Cerebellum (tissue), 4 donors: ENCODE measurements at places on chromosomes 5 and 9. TPM values are rescaled to one million over a fixed set of nuclear protein-coding genes. Genes with fewer than 3 reads are reported as not detected.

The POLE3 gene
- 28.4 TPM for total RNA-seq

The GPR21 gene
- total RNA-seq, result 13.5 TPM

The TMEM8B gene
- 9.3 TPM for total RNA-seq

The PRDM9 gene
- total RNA-seq, result not detected
